ENCODE measurements at places on chromosomes 6 and 20.

- no peak for DNase-seq
Measured at GRCh38 chr6:46808806-46809205, 15.6 kb downstream of the MEP1A start.

- DNase-seq, result no peak
Measured at GRCh38 chr20:5480824-5481600, 164.3 kb upstream of the PROKR2 start.

GRCh38 chr6:28803337-28803709 is 120.5 kb downstream of the TRIM27 start:
- DNase-seq, result no peak

- DNase-seq, result no peak
Measured at GRCh38 chr6:56009636-56010035, 134.2 kb upstream of the BMP5 start.

GRCh38 chr20:8144282-8145245 is 12.5 kb downstream of the PLCB1 start:
- no peak for DNase-seq

DNA sequence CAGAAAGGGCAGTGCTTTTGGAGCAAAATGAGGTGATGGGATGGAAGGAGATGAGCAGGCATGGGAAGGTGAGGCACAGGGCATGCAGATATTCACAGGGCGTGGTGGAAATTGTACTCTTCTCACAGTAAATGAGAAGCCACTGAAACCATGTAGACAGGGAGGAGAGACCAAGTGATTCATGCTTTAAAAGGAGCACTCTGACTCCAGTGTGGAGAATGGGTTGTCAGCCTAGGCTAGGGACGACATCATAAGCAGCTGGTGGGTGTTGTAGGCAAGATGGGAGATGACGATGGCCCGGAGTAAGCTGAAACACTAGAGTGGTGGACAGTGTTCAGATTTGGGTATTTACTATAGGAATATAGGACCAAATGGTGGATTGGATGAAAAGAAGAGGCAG is 18.4 kb downstream of the PDE7B start:
- no peak for DNase-seq

DNA sequence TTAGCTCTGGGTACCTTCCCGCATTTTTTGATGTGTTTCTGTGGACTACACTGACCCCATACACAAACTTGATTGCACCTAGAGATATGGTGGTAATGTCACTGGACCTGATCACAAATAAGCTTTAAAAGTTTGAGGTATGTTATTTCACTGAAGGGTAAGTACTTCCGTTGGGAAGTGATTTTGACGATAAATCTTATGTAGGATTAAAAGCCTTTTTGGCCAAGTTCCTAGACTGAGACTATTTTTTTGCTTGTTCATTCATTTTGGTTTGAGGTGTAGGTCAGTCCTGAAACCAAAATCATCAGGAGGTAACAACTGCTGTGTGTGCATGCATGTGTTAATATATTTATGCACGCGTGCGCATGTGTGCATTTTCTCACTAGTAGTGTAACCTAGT is 336.3 kb downstream of the TFAP2A start:
- no peak for DNase-seq

DNA sequence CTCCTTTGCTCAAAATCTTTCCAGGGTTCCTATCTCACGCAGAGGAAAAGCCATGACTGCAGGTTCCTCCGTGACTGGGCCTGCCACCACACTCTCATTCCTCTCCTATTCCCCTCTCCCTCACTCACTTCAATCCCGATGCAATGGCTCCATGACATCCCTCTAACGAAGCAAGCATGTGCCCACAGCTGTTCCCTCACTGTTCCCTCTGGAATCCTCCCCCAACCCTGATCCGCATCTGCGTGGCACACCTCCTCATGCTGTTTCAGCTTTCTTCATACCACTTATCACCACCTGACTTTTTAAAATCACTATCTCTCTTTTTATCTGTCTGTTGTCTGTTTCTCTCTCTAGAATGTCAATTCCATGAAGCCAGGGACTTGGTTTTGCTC is 25.5 kb downstream of the ANGPT4 start:
- no peak for DNase-seq

- no peak for DNase-seq
Measured at GRCh38 chr6:128376952-128377503, 143.4 kb downstream of the PTPRK start.

DNA sequence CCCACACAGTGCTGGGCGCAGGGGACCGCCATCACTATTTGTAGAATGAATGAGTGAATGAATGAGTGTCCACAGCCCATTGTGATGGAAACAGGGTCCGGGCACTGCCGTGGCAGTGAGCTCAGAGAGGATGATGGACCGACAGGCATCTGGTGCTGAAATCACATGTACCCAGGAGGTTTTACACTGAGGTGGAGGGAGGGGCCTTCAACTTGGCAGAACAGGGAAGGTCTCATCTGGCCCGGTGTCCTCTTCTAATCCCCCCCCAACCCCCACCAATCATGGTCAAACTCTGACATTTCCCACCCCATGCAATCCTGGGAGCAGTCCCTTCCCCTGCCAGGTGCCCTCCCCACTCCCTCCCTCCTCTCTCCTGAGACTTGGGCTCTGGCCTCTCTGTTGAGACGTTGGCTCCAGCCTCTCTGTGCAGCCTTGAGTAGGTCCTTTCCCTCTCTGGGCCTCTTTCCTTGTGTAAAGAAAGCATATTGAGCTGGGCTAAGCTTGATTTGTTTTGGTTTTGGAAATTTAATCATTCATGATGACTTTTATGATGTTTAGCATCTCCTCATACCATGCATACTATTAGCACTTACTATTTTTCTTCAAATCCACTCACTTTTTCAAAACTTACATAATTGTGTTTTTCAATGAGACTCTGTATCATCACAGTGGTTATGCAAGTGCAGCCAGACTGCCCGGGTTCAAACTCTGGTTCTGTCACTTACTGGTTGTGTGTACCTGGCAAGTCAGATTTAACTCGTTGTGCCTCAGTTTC is 10.8 kb downstream of the KIAA1755 start:
- DNase-seq, result no peak

- no peak for DNase-seq
Measured at GRCh38 chr6:128882991-128883611, at the start of gene LAMA2. Gene LAMA2 (plus strand): TSS chr6:128883138. CDS start chr6:128883246, 108 bp downstream.

DNA sequence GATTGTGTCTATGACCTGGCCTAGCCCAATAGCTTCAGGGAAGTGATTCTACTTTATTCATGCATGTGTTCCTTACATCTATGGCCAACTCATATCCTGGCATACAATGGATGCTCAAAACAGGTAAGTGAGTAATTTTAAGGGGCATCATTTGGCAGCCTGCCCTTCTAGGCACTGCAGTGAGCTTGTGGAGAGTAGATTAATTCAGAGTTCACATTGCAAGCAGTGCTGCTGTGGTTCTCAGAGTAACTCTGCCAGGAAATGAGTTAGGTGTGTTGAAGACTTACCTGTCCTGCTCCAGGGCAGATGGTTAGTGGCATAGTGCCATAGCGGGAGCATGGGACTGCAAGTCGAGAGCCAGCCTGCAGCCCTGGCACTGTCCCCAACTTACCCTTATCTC is 158.0 kb downstream of the SCP2D1 start:
- no peak for DNase-seq

GRCh38 chr20:20955892-20956291 is 150.3 kb downstream of the LINC00237 start:
- no peak for DNase-seq

GRCh38 chr20:42366626-42367025 is 748.4 kb upstream of the CHD6 start:
- no peak for DNase-seq

Measured in NCI-H1930 (cell line).